ENCODE measurements at places on chromosomes 3 and 15.

GRCh38 chr3:173703771-173704170 is 306.2 kb downstream of the NLGN1 start:
- no peak for DNase-seq

- DNase-seq: no peak
These were observed 66.5 kb downstream of the NME9 start for GRCh38 chr3:138263104-138263503.

- DNase-seq: no peak
These were observed 14.2 kb downstream of the RAB8B start for GRCh38 chr15:63203451-63204090.

GRCh38 chr15:35043373-35044095 is 41.6 kb downstream of the NANOGP8 start:
- DNase-seq: no peak

DNA sequence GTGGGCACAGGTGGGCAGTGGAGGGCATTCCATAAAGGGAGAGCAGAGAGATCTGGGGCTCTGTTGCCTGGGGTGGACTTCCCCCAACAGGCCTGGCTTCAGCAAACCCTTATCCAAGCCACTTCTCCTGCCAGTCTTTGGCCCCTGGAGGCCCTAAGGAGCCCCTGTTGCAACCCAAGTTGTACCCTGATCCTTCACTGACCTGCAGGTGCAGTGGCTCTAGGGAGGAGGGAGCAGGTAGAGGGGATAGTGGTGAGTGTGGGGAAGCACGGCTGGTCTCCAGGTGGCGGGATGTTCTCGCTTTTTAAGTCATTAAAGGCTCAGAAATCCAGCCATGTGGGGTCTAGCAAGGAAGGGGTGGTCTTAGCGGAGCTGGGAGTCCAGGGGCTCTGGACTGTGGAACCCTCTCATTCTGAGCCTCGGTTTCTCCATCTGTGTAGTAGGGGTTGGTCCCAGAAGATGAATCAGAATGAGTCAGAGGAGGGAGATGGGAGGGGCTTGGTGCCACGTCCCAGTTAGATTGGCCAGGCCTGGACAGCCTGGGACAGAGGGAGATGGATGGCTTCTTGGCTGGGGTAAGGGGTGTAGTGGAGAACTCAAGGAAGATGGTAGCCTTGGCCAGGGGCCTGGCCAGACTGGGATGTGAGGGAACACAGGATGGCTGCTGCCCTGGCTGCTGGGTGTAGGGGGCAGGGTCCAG is 2.6 kb downstream of the ZBTB47 start:
- no peak for DNase-seq

GRCh38 chr3:64975147-64975546 is 287.3 kb upstream of the ADAMTS9 start:
- no peak for DNase-seq

GRCh38 chr3:42830437-42831320 is 21.4 kb downstream of the ACKR2 start:
- DNase-seq: no peak

DNA sequence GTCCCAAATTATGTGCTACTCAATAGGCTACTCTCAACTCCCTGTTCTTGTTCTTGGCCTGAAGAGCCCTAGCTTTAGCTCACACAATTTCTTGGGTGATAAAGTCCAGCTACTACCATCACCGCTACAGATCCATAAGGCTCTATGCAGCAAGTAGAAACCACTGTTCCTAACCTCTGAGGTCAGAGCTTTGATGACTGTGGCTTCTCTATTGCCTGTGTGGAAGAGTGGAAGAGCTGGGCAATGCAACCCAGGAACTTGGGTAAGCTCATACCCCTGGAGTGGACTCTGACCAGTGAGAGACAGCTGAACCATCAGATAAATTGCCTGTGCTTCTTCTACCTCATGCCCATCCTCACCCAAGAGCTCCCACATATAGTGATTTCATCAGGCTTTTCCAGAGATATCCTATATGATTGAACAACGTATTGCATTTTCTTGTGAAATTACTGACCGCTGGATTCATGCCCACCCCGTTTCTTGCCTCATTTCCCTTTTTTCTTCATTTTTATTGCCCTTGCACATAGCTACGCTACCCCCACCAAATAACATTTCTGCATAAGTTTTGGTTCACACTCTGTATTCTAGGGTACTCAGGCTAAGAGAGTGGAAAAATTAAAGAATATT is 172.3 kb upstream of the MBNL1 start:
- no peak for DNase-seq

- DNase-seq: no peak
These were observed 46.9 kb downstream of the CHSY1 start for GRCh38 chr15:101204739-101205535.

DNA sequence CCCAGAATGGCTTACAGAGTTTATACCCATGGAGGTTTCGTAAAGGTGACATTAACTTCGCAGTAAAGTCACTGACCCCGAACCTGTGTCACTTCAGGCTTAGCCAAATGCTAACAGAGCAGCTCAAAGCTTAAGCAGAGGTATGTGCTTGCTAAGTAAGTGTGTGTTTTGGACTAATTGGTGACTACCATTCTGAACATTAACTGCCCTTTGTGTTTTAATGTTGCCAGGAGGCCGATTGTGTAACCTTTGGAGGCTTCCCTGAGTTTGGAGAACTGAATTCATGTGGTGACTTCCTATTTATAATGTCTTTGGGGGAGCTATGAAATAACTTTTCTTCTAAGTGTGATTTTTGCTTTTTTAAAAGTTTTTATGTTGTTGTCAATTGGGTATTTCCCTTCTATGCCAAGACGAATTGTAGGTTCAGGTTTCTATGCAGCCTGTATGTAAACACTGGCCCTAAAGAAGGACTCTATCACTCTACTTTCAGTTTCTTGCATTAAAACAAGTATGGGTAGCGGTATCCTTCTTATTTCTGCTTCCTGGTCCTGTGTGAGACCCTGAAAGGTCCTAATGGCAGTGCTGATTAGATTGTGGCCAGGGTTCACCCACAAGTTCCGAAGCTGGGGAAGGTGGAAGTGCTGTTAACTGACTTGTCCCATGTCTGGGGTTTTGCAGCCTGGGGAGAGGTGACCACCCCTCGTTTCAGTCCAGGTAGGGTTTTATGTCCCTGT is 86.3 kb downstream of the IGF1R start:
- DNase-seq: no peak

DNA sequence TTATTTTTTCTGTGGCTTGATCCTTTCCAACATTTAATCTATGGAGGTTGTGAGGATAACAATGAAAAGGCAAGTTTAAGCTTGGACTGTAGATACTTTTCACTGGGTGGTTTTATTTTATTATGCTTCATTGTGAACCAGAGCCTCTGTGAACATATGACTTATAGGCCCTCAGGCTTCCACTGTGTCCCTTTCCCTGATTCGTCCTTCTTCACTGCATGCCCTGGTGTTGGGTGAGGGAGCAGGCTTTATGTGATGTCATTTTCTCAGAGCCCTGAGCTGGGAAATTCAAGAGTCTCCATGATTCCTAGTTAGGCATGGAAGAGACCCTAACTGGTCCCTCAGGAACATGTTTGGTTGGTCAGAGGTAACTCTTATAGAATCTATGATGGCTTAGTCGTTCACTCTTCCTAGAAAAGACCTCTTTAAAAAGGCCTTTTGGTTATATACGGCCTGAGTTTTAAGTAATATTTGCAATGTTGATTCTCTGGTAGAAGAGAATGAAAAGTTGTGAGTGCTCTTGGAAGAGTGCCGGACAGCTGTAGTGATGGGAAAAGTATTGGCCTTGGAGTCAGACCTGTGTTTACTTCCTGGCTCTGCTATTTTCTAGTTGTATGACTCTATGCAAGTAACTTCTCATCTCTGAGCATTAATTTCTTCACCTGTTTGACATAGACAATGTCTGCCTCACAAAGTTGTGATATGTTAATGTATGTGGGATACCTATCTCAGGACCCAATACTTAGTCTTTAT is 168.4 kb downstream of the LPP start:
- no peak for DNase-seq
